ENCODE measurements at places on chromosomes 6 and 20. TPM values are rescaled to one million over a fixed set of nuclear protein-coding genes. Genes with fewer than 3 reads are reported as not detected.

The LGSN gene
- 0.73 TPM for polyA plus RNA-seq

The DEFB124 gene
- not detected for polyA plus RNA-seq

The TNFAIP3 gene
- polyA plus RNA-seq: 164 TPM

The OR2B6 gene
- 0.17 TPM for polyA plus RNA-seq

The LCA5 gene
- 3.6 TPM for polyA plus RNA-seq

DNA sequence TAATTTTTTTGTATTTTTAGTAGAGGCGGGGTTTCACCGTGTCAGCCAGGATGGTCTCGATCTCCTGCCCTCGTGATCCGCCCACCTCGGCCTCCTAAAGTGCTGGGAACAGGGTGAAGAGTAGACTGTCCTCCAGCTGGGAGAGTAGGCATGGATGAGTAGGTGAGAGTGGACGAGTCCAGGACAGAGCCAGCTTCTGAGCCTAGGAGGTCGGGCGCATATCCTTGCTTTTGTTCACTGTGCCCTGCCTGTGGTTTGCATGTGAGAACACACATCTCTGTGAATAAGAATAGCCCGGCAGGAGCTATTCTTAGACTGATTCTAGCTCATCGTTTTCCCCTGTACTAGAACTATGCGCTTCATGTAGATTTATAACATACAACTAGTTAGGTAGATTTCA is 78.3 kb downstream of the RPP40 start:
- no peak for DNase-seq

DNA sequence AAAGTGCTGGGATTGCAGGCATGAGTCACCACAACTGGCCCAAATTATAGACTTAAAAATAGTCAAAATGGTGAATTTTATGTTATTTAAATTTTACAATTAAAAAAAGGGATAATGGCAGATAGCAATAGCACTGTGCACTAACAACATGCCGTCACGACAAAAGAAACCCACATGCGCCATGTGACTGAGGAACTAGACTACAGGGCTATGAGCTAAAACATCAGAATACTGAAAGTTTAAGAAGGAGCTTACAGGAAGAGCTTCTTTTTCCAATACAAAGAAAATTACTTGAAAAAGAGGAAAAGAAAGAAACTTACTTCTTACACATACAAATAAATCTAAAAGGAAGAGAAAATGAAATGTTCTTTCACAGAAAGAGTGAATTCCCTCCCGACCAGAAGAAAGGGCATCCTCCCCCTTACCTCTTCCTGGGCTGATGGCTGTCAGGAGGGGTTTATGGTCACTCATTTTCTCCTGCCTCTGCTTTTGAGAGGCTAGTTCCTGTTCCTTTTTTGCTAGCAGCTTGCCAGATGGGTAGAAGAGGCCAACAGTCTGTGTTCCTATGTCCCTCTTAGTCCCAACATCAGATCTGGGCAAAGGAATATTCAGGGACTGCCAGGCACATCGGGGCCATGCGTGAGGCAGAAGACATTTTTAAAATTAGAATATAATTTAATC is 54.5 kb downstream of the DZANK1 start:
- no peak for DNase-seq

- no peak for DNase-seq
Observed at GRCh38 chr20:3340443-3340842, 67.0 kb downstream of the DNAAF9 start.

- DNase-seq: no peak
Observed at GRCh38 chr6:92559003-92559402, 860.4 kb downstream of the EPHA7 start.

DNA sequence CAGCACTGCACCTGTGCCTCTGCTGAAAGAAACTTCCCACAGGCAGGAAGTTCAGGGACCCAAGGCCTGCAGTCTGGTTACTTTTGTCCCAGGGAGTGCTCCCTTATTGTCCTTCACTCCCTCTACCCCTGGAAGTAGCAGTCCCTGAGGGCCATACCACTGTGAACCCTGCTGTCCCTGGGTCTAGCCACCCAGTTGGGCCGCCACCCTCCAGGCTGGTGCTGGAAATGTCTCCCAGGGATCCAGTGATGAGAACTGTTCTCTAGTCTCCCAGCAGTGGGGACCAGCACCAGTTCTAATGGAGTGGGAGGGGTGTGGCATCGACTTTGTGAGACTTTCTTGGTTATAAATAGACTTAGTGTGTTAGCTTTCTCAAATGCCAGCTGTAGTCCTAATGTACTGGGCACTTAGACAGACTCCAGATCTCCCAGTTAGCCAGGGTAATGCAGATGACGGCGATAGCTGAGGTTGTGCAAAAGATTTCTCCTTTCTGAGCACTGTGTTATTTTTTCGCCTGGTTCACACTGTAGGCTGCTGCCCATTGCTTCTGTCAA is 462.5 kb downstream of the CDH26 start:
- no peak for DNase-seq

DNA sequence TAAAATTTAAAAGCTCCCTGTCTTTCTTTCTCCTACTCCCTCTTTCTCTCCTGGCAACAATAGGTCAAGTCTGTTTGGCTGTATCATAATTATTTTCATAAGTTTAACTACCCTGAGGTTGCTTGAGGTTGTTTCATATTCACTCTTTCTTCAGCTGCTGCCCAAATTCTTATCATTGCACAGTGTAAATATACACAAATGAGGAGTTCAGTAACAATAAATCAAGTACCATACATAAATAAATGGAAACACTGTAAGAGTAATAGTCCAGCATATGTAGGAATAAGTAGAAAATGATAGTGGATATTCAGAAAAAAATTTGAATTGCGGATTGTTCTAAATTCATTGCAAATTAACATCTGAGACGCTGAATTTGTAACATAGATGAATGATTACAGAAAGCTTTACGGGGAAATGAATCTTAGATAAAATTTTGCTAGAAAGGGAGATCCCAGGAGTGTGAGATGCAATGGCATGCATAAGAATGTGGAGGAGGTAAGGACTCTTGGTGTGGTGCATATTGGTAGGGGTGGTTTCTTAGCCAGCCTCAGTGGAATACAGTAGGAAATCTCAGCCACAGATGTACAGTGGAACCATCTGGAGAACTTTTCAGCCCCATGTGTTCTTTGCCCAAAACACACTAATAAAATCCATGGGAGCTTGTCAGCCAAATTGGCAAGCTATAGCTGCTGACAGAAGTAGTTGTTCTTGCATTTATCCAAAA is 480.7 kb downstream of the HTR1B start:
- DNase-seq: no peak

GRCh38 chr20:3871550-3872265 is 17.5 kb upstream of the PANK2 start:
- peak; percentile 26 for DNase-seq

DNA sequence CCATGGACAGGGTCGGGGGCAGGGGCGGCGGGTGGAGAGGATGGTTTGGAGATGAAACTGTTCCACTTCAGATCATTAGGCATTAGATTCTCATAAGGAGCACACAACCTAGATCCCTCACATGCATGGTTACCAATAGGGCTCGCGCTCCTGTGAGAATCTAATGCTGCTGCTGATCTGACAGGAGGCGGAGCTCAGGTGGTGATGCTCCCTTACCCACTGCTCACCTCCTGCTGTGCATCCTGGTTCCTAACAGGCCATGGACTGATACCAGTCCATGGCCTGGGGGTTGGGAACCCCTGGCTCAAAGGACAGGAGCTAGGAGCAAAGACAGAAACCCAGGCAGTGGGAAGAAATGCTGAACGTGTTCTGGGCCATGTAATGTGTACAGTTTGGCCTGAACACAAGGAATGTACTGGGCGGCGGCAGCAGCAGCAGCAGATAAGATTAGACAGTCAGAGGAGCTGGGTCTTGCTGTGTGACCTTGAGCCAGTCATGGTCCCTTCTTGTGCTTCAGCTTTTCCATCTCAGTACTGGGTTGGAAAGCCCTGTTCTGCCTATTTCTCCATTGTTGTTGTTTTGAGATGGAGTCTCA is 4.7 kb upstream of the SPAG4 start:
- DNase-seq: no peak

- no peak for DNase-seq
Observed at GRCh38 chr6:25692472-25692871, 40.5 kb downstream of the SCGN start.

DNA sequence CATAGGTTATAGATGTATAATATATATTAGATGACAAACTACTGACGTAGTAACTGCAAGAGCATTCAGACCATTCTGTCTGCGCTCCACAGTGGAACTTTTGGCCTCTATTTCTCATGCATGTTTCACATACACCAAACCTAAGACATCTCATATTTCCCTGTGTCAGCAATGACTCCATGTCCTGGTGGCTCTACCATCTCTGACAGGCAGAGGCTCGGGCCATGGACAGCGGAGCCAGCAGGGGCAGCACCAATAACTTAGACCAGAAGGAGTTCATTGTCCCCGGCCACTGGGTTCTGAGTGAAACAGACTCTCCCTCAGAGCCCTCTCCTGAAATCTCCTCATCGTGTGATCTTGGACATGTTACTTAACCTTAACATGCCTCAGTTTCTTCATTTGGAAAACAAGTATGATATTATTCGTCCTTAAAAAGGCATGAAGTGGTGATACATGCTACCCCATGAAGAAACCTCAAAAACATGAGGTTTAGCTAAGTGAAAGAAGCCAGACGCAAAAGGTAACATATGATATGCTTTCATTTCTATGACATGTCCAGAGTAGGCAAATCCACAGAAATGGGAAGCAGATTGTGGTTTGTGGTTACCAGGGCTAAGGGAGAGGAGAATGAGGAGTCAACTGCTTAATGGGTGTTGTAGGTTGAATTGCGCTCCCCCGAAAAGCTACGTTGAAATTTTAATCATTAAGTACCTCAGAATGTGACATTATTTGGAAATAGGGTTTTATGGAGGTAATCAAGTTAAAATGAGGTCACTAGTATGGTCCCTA is 564.0 kb upstream of the JARID2 start:
- DNase-seq: no peak

- no peak for DNase-seq
Observed at GRCh38 chr6:140540743-140541142, 1166.3 kb upstream of the CITED2 start.
